Heart right ventricle (tissue), 16 donors: ENCODE measurements at places on chromosomes 2 and 18.
A peak's percentile ranks its signal among the peaks of the same experiment; 100 is the strongest.

DNA sequence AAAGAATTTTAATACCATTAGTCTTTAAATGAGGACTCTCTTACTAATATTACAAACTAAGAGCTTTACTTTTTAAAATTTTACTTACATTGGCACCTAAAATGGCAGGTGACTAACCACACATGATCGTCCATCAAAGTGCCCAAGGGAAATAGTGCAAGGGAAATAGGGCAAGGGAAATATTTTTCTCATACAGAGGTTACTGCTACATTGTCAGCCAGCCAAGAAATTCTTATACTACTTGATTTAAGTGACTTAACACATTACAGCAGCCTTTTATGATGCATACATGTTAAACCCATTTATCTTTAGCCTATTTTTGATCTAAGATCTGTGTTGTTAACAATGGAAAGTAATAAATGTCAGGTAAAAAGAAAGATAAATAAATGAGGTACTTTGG is 587.2 kb upstream of the PKDCC start:
- no peak for DNase-seq

GRCh38 chr18:24055009-24055804 is 40.7 kb downstream of the TTC39C start:
- no peak for DNase-seq

GRCh38 chr2:232377841-232378734 is 463 bp upstream of the ALPP start:
- no peak for DNase-seq

- no peak for DNase-seq
These were observed 52.6 kb downstream of the MEP1B start for GRCh38 chr18:32242395-32242794.

GRCh38 chr2:173427887-173428668 is 73.4 kb downstream of the CDCA7 start:
- peak; percentile 62 for DNase-seq

DNA sequence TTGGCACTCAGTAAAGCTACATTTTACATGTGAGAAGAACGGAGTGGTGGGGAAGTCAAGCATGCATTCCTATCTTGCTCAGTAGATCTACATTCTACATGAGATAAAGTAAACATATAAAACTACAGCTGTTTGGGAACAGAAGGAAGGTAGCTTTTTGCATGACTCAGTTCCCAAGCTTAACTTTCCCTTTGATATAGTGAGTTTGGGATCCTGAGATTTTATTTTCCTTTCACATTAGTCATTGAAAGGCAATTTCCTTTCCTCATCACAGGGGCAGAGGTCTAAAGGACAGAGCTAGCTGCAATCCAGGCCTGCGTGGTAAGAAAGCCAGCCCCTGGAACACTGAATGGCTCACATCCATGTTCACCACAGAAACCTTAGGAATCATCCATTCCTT is 257.2 kb downstream of the SRBD1 start:
- no peak for DNase-seq

GRCh38 chr2:194166818-194167217 is 1490.2 kb upstream of the SLC39A10 start:
- DNase-seq = no peak

GRCh38 chr2:241037498-241037897 is 39.1 kb downstream of the SNED1 start:
- DNase-seq = no peak

DNA sequence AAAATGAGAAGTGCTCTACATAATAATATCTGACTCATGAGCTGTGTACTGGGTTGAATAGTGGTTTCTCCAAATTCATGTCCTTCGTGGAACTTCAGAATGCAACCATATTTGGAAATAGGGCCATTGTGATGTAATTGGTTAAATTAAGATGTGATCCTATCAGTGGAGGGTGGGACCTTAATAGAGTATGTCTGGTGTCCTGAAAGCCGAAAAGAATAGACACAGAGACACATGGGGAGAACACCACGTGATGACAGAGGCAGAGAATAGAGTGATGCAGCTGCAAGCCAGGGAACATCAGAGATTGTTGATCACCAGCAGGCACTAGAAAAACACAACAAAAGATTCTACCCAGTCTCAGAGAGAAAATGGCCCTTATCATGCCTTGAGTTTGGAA is 310.1 kb downstream of the EXOC6B start:
- DNase-seq = no peak

DNA sequence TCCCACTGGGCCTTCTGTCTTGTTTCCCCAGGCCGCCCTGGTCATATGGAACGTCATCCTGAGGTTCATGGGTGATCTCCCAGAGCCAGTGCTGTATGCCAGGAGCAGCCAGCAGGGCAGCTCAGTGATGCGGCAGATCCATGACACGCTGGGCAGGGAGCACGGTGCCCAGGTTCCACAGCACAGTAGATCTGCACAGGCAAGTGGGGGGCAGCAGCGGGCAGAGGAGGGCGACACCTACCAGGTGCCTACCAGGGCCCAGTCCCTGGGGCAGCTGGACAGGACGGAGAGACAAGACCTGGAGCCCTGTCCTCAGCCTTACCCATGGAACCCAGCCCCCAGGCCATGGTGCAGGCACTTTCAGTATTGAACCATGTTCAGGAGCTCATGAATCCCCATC is 36.1 kb upstream of the GPR17 start:
- no peak for DNase-seq

GRCh38 chr18:58980991-58981390 is 116.3 kb downstream of the ZNF532 start:
- DNase-seq = no peak
